ENCODE measurements at places on chromosomes 11 and 22.

DNA sequence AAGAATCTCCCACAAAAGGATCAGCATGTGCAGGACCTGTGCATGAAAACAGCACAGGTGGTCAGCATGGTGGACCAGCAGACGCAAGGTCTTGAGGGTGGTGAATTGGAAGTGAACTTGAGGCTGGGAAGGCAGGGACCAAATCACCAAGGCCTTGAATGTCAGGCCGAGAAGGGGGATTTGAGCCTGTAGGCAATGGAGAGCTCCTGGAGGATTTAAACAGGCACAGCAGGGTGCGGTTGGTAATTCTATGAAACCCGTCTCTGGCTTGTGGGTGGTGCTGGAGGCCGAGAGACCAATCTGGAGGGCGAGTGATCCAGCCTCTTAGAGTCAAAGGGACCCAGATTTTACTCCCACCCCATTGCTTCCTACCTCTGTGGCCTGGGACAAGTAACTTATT, 2.4 kb downstream of the TSKU start:
- DNase-seq: no peak

DNA sequence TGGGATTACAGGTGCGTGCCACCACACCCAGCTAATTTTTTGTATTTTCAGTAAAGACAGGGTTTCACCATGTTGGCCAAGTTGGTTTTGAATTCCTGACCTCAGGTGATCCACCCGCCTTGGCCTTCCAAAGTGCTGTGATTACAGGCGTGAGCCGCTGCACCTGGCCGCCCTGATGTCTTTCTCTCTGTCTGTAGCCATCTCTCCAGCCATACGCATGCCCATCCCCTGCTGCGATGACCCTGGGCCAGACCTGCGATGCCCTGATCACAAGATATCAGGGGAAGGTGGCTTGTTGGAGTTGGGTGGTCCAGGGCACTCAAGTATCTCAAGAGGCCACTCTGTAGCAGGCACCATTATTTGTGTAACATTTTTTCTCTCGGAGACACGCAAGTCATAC, 54.4 kb upstream of the RBFOX2 start:
- no peak for DNase-seq

DNA sequence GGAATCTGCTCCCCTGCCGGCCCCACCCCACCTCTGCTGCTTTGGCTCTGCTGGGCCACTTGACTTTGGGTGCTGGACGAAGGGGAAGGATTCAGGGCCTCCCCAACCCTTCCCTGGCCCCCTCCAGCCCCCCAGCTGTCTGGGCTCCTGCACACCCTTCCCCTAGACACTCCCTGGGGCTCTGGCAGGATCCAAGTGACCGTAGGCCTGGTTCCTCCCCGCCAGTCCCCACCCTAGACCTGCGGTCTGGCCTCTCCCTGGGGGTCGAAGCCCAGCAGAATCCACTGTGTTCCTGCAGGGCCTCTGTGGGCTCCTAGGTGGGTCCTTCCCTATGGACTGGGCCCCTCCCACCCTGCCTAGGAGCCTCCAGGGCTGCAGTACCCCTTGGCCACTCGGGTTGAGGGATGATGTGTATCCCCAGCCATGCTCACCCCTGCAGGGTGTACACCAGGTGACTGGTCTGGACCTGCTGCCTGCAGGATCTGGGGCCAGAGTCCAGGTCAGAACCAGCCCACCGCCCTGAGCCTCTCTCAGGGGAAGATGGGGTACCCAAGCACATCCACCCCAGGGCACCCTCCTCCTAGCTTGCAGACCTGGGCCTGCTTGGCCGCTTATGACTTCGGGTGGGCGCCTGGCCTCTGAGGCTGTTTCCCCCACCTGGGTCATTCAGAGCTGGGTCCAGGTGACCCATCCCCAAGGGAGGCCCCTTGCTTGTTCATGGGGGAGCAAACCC, 5.6 kb downstream of the PIM3 start:
- peak; percentile 32 for DNase-seq

DNA sequence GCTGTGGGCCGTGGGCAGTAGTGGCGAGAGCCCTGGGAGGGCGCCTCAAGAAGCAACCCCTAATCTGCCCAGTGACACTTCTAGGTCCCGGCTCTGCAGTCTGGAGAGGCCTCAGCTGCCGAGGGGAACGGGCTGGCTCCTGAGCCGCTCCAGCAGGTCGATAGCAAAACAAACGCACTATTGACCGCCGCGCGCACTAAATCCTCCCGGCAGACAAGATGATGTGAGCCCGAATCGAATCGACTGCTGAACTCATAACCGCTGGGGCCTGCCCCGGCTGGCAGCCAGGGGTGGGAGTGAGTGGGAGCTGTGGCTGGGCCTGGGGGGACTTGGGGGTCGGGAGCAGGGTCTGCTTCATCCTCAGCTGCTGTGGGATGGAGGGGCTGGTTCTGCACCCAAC, 36.1 kb downstream of the FLRT1 start:
- DNase-seq: no peak

DNA sequence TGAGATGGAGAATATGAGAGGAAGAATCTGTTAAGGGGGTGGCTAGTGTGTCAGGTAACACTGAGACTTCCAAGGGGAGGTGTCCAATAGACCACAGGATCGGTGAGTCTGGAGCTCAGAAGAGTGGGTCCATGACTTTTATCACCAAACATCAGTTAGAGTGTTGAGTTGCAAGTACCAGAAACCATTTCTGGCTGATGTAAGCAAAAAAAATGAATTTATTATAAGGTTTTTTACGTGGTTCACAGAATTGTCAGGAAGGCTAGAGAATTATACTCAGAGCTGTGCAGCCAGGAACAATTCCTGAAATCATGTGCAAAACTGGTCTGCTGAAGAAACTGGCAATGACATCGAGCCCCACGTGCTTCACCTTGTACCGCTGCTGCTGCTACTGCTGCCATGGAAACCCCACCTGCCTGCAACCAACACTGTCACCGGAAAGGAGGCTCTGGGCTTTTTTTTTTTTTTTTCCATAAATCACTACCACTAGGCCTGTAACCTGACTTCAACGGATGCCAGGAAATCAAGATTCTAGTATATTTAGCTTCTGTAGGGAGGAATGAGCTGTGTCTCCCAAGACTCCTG, 16.6 kb upstream of the STK33 start:
- DNase-seq: peak; percentile 26

GRCh38 chr11:128625746-128626145, 38.4 kb upstream of the ETS1 start:
- DNase-seq: no peak

All from CD4-positive, alpha-beta T cell treated with Interleukin-10 for 1 hour (primary cell).